ENCODE measurements at places on chromosomes 16 and 17. TPM values are rescaled to one million over a fixed set of nuclear protein-coding genes. Genes with fewer than 3 reads are reported as not detected.

EFNB3 gene
- total RNA-seq, result 1.4 TPM

GRCh38 chr17:72336026-72336803 is 215.4 kb downstream of the SOX9 start:
- no peaks in the 10 kb centered on the region for H3K27me3 ChIP-seq
- no peaks in the 10 kb centered on the region for H3K36me3 ChIP-seq
- H3K4me3 ChIP-seq, result no peak overlapping the region
- DNase-seq, result no peak
- H3K4me1 ChIP-seq, result peaks cover 11% of the 10 kb centered on the region

DNA sequence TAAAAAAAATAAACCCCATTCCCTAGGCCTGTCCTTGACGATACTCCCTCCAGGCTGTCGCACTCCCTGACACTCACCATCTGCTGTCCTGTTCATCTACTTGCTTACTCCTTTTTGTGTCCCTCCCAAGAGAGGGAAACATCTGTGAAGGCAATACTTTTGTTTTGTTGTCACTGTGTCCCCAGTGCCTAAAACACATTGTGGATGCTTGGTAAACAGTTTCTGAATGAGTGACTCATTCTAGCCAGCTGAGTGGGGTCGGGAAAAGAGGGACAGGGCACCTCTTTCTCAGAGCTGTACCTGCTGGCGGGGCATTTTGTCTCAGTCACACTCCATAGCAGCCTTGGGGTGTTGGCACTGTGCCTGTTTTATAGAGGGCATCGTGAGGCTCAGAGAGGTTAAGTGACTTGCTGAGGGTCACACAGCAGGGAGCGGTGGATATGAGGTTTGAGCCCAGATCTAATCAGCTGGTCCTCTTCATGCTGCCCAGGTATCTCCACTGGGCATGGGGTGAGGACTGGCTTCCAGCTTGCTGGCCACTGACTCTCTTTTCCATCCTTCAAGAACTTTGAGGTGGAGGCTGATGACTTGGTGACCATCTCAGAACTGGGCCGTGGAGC is 15.6 kb downstream of the MAP2K3 start:
- H3K27ac ChIP-seq, result no peak overlapping the region
- H3K4me1 ChIP-seq, result peaks cover under 1% of the 10 kb centered on the region

KRT25 gene
- not detected for total RNA-seq

DNA sequence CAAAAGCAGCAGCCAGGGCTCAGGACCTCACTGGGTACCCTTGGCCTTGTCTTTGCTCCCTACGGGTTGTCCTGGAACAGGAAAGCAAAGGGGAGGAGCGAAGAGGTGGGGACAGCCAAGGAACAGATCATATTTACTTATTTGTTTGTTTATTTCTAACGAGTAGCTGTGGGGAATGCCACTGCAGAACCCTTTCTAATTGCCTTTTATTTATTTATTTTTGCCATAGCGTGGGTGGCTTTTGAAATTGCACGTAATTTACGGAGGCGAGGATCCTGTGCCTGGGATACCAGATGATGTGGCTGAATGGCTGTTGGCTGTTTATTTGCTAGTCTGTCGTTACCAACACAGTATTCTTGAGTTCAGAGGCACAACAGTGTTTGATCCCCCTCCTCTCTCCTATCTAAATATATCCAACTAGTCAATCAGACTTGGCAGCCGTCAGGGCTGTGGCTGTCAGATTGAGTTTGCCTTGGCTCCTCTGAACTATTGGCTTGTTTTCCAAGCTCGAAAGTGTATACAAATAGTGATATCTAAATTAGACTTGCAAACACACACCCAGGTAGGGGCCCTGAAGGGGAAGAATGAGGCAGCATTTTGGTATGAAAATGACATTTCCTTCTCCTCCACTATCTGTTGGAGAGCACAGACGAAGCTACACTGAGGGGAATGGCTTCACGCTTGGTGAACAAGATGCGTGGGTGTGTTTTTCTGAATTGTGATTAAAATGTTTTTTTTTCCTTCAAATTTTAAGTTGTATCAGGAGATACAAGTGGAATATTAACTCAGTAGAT is 110.4 kb downstream of the MSI2 start:
- H3K4me1 ChIP-seq, result peaks cover 40% of the 10 kb centered on the region
- no peaks in the 10 kb centered on the region for H3K27me3 ChIP-seq
- no peak overlapping the region for H3K4me3 ChIP-seq

GRCh38 chr16:85853547-85854545 is 45.1 kb upstream of the IRF8 start:
- H3K4me3 ChIP-seq, result no peak overlapping the region
- H3K36me3 ChIP-seq, result no peaks in the 10 kb centered on the region
- H3K27ac ChIP-seq, result no peak overlapping the region
- peaks cover 85% of the 10 kb centered on the region for H3K27me3 ChIP-seq

TP53TG3C gene
- not detected for total RNA-seq

UNK gene
- total RNA-seq, result 12.3 TPM

DNA sequence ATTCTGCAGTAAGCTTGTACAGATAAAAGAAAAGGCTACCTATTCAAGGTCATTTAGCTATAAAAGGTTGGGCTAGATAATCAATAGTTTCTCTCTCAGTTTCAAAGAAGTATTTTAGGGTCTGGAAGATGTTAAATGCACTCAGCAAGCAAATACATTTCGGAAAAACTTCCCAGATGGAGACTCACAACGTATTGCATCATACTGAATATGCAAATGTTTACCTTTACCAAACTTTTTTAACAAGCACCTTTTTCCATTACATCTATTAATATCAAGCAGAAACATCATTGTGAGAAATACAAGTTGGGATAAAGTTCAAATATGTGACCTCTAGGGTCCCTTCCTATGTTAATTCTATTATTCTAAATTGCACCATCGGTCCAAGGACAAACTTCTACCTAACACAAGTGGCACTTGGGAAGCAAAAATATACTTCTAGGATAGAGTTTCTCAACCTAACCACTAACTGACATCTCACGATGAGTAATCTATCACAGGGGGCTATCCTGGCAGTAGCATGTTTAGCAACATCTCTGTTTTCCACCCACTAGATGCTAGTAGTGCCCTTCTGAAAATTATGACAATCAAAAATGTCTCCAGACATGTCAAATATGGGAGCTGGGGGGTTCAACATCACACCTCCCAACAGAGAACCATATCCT is 14.5 kb downstream of the KANSL1 start:
- peaks cover 56% of the 10 kb centered on the region for H3K4me1 ChIP-seq
- no peak overlapping the region for H3K27ac ChIP-seq
- no peaks in the 10 kb centered on the region for H3K27me3 ChIP-seq
- H3K36me3 ChIP-seq, result peaks cover 21% of the 10 kb centered on the region

GRCh38 chr16:9226924-9227323 is 135.5 kb downstream of the HAPSTR1 start:
- no peak overlapping the region for H3K27ac ChIP-seq
- H3K27me3 ChIP-seq, result no peaks in the 10 kb centered on the region
- no peaks in the 10 kb centered on the region for H3K36me3 ChIP-seq
- no peak for DNase-seq
- no peaks in the 10 kb centered on the region for H3K4me1 ChIP-seq
